ENCODE measurements at places on chromosomes 7 and 10.

DNA sequence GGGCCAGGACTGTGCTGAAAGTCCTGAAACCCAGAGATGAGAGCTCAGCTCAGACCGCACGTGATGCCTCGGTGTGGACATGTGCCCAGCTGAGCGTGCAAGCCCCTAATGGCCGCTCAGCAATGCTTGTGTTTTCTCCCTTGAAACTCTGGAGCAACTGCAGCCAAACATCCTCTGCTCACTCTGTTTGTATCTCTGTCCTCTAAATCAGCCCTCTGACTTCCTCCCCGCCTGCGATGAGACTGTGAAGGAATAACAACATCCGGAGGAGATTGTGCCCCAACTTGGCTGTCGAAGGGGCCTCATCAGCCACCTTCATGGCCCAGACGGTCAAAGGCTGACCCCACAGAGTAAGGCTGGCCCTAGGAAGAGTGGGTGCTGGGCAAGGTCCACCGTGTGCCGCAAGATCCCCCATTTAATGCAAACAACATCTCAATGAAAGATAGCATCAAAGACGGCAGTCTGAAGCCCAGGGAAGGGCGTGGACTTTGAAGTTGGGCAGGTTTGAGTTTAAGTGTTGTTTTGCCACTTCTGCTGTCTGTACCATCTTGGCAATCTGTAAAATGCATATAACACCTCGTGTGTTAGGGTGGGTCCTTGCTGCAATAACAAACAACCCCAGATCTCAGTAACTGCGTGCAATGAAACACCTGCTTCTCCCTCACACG, 39.9 kb downstream of the CALML3 start:
- DNase-seq = no peak

DNA sequence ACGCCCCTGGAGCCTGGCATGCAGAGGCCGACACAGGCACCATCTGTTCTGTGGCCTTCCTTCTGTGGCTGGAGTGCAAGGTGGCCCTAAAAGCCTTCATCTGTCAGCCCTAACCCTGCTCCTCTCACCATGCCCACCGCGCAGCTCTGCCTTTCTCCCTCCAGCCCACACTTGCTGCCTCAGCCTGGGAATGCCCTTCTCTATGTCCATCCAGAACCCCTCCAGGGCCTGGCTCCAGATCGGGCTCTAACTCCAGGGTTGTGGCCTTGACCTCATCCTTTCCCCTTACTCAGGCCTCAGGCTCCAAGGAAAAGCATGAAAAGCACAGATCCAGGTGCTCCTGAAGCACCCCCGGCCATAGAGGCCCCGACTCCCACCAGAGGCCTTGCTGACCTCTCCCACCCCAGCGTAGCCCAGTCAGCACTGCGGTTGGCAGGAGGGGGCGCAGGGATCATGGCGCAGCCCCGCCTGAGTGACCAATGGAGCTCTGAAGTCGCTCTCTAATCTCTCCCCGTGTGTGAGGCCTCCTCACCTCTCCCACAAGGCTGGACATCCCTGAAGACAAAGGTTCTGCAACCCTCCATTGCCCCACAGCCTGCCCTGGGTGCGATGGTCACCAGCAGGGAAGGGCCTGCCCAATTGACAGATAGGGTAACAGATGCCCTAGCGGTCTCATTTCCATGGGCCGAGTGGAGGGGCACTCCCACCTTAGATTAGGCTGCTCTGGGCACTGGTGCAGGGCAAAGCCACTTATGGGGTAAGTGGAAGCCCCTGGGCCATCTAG, 9.2 kb downstream of the ZCCHC24 start:
- no peak for DNase-seq

DNA sequence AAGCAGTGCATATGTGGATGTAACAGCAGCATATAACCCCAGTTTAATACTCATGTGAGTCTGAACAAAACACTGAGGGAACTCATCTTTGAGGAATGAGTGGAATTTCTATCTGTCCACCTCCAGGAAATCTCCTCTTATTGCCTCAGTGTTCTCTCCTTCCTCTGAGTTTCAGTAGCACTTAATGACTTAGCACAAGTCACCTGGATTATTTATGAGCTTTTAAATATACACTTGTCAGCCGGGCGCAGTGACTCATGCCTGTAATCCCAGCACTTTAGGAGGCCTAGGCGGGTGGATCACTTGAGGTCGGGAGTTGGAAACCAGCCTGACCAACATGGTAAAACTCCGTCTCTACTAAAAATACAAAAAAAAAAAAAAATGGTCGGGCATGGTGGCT, 4.3 kb downstream of the LRRC20 start:
- no peak for DNase-seq

- no peak for DNase-seq
These were observed 130.6 kb downstream of the WDR11 start for GRCh38 chr10:120981601-120982391.
